ENCODE measurements at places on chromosomes 2 and 18. TPM values are rescaled to one million over a fixed set of nuclear protein-coding genes. Genes with fewer than 3 reads are reported as not detected.

CCBE1 gene
- 39.1 TPM for total RNA-seq

SP9 gene
- total RNA-seq: 9.8 TPM

ARHGEF4 gene
- 45.7 TPM for total RNA-seq

RNF152 gene
- 60.7 TPM for total RNA-seq

TSPYL6 gene
- total RNA-seq: under 0.01 TPM

SULT1C4 gene
- total RNA-seq: 16.7 TPM

IGFBP5 gene
- 34.9 TPM for total RNA-seq

CFAP65 gene
- 0.74 TPM for total RNA-seq

TET3 gene
- 21.4 TPM for total RNA-seq

COX5B gene
- total RNA-seq: 134 TPM

UGT1A9 gene
- not detected for total RNA-seq

CCL20 gene
- total RNA-seq: not detected

LYG2 gene
- not detected for total RNA-seq

FBXO48 gene
- 0.49 TPM for total RNA-seq

PCARE gene
- total RNA-seq: under 0.01 TPM

RFX8 gene
- 0.49 TPM for total RNA-seq

CRYGA gene
- not detected for total RNA-seq

C2orf74 gene
- 9.1 TPM for total RNA-seq

CHST10 gene
- 75.5 TPM for total RNA-seq

FEV gene
- total RNA-seq: not detected

SAG gene
- total RNA-seq: not detected

LHCGR gene
- total RNA-seq: 0.74 TPM

SUCLG1 gene
- total RNA-seq: 46.5 TPM

DNAJC5G gene
- total RNA-seq: not detected

SEMA4C gene
- 42.8 TPM for total RNA-seq

PIK3C3 gene
- 58.8 TPM for total RNA-seq

RBKS gene
- total RNA-seq: 1.7 TPM

CABYR gene
- 13.0 TPM for total RNA-seq

NPPC gene
- 0.98 TPM for total RNA-seq

ALKAL2 gene
- total RNA-seq: not detected

ACVR1C gene
- 4.2 TPM for total RNA-seq

AKAIN1 gene
- 2.5 TPM for total RNA-seq

STPG4 gene
- total RNA-seq: 0.49 TPM

SERPINB3 gene
- not detected for total RNA-seq

Data from temporal lobe (tissue), 4 donors.